Tibial artery (tissue), 4 donors: ENCODE measurements at places on chromosomes 12 and 14.

- DNase-seq = no peak
Observed at GRCh38 chr12:52800259-52800917, 4.5 kb upstream of the KRT3 start.

- no peak for DNase-seq
Observed at GRCh38 chr14:44830371-44830770, 131.4 kb downstream of the KLHL28 start.

DNA sequence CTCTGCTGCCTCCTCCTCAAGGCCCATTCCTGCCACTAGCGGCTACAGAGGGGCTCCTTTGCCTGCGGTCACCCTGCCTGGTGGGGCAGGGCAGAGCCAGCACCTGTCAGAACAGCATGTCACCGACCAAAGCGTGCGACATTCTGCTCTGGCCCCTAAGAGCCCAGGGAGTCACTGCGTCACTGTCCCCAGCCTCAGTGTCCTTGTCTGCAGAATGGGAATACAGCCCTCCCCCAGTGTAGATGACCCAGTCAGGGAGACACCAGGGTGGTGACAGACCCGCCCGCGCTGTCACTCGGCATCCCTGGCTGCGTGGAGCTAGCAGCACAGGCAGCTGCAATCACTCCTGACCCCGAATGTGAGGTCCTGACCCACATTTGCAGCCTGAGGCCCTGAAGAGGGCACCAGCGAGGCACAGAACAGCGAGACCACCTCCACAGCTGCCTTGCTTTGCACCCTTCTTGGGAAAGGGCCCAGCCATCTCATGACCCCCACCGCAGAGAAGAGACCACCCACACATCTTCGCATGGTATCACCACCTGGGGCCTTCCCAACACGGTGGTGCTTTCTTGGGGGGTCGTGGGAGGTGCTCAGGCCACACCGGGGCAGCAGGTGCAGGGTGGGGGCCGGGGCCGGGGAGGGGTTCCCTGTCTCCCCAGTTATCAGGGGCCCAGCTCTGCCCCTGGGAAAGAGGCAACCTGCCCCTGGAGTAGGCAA, 2.5 kb downstream of the AHNAK2 start:
- no peak for DNase-seq

DNA sequence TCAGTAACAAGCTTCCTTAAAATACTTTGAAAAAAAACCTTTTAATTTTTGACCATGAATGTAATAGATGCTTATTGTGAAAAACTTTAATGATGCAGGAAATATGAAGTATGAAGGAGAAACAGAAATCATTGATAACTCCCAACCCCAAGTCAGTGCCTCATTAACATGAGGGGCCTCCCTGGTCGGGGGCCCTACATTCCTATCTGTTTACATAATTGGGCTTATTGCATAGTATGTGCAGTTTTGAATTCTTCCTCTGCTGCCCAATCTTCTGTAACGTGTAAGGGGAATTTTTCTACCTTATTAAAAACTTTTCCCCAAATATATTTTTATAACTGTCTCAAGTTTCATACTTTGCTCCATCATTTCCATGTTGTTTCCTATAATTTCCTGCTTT, 63.0 kb downstream of the SLC25A47 start:
- DNase-seq = no peak
